Activated naive CD4-positive, alpha-beta T cell treated with anti-CD3 and anti-CD28 coated beads for 36 hours (primary cell): ENCODE measurements at places on chromosomes 3 and 15.
A peak's percentile ranks its signal among the peaks of the same experiment; 100 is the strongest.

- no peak for DNase-seq
Observed at GRCh38 chr3:5675319-5675718, 487.8 kb downstream of the EDEM1 start.

GRCh38 chr3:186361762-186362536, at the start of gene DGKG:
Gene DGKG, minus strand, starts transcription at chr3:186362234. Its CDS starts 41,775 bp downstream, at chr3:186320459.
- DNase-seq, result peak; percentile 37

- no peak for DNase-seq
Observed at GRCh38 chr15:85627213-85627935, 167.4 kb downstream of the KLHL25 start.

DNA sequence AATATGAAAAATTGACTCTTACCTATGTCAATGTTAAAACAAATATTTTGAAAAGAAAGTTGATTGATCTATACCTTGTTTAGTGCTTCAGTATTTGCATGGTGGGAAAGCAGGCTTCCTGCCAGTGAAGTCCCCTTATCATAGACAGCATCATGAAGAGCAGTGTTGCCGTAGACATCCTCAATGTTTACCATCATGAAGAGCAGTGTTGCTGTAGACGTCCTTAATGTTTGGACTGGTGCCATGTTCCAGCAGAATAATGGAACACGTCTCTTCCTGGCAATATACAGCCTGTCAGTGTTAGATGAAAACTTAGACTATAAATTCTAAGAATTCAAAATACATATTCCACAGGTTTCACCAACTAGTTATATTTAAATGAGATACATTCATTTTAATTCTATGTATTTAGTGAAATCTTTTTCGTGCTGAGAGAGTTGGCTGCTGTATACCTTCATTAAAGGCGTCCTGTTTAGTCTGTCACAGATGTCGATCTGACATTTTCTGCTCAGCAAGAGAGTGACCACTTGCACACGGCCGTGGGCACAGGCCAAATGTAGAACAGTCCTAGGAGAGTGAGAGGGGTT, 116.8 kb downstream of the LMLN start:
- DNase-seq, result no peak

GRCh38 chr3:108403686-108404345, 106.6 kb downstream of the MYH15 start:
- no peak for DNase-seq

- DNase-seq, result no peak
Observed at GRCh38 chr15:99015698-99016568, 8.3 kb upstream of the PGPEP1L start.

DNA sequence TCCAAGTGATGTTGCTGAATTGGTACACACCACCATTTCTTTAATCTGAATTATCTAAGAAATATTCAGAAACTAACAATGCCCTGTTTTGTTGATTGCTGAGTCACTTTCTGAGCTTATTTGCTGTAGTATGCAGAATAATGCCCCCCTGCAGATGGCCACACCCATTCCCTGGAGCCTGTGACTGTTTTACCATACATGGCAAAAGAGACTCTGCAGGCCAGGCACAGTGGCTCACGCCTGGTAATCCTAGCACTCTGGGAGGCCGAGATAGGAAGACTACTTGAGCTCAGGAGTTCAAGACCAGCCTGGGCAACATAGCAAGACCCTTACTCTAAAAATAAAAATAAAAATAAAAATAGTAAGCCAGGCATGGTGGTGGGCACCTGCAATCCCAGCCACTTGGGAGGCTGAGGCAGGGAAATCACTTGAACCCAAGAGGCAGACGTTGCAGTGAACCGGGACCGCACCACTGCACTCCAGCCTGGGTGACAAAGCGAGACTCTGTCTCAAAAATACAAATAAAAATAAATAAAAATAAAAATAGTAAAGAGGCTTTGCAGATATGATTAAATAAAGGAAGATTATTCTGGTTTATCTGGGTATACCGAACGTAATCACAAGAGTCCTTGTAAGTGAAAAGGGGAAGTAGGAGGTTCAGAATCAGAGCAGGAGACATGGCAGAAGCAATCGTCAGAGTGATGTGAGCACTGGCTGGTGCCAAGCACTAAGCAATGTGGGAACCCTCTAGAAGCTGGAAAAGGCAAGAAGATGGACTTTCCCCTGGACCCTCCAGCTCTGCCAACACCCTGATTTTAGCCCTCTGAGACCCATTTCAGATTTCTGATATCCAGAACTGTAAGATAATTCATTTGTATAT, 19.0 kb downstream of the PCYT1A start:
- DNase-seq, result no peak

GRCh38 chr3:37526511-37526910, 335.2 kb upstream of the CTDSPL start:
- no peak for DNase-seq

DNA sequence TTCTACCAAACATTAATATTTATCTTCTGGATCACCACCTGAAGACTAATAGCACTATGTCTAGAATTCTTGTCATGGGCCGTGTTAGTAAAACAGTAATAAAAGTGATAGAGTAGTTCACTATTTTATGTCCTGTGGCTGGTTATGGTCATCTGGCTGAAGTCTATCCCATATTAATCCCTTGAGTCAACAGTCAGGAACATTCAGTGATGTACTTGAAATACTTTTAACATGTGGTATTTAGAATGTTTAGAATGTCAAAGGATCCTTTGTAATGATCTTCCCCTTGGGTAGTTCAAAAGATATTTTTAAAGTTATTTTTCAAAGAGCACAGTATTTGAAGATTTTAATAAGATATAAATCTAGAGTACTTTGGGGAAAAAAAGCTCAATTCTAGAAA, 117.0 kb downstream of the MBNL1 start:
- DNase-seq, result no peak

DNA sequence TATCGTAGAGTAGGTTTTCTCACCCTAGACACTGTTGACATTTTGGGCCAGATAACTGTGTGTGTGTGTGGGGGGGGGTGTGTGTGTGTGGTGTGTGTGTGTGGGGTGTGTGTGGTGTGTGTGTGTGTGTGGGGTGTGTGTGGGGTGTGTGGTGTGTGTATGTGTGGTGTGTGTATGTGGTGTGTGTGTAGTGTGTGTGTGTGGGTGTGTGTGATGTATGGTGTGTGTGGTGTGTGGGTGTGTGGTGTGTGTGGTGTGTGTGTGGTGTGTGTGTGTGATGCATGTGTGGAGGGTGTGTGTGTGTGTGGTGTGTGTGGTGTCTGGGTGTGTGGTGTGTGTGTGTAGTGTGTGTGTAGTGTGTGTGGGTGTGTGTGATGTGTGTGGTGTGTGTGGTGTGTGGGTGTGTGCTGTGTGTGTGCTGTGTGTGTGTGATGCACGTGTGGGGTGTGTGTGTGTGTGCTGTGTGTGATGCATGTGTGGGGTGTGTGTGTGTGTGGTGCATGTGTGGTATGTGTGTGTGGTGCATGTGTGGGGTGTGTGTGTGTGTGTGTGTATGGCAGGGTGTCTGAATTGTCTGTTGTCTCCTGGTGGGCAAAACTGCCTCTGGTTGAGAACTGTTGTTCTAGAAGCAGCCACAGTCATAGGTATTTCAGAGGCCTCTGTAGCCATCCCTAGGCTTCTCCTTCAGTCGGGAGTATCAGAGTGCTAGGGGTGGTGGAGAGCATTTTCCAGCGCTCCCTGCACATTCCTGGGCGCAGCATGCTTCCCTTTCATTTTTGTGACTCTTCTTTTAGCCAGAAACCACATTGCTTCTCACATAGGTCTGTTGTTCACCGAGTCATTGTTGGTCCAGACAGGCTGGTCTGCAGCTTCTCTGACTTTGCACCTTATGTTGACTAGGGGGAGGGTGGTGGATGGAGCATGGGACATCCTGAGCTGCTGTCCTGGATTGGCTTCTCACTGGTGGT, 84.4 kb downstream of the THSD4 start:
- no peak for DNase-seq

DNA sequence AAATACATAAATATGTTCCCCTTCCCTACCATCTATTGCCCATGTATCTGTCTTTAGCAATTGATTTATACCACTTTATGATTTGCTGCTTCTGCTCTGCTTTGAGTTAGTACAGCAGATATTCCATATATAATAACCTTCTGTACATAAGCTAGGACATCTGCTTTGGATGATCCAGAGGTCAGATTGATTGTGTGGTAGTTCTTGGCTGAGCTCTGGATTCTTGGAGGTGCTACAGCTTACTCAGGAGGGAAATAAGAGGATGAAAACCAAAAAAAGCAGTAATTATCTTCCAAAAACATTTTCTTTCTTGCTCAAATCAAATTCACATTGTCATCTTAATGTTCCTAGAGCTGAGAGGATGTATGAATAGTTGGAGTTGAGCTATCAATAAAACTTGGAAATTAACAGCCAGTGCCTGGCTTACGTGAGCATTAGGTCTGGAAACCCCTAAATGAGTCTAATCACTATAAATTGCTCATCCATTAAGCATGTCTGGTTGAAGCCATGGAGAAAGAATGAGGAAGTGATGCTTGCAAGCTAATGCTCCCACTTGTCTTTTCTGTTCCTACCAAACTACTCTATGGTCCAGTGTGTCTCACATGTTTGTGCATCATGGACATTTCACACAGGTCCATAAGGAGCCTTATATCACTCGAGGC, 36.3 kb upstream of the TMEM42 start:
- DNase-seq, result no peak

DNA sequence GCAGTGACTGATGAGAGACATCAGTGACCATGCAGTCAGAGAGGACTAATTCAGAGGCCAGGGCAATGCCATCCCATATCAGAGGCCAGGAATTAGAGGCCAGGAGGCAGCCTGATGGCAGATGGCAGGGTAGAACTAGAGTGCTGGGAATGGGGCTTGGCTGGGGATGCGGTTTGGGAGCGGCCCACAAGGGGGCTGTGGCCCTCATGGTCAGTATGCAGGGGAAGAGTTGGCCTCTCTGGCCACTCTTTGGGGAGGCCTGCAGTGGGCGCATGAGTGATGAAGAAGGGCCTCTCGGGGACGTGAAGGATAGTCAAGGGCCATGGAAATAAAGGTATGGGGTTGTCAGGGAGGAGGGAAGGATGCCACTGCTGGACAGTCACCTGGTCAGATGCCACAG, 101.7 kb downstream of the EEFSEC start:
- no peak for DNase-seq

GRCh38 chr3:28050885-28051284, 190.5 kb upstream of the CMC1 start:
- DNase-seq, result peak; percentile 68

DNA sequence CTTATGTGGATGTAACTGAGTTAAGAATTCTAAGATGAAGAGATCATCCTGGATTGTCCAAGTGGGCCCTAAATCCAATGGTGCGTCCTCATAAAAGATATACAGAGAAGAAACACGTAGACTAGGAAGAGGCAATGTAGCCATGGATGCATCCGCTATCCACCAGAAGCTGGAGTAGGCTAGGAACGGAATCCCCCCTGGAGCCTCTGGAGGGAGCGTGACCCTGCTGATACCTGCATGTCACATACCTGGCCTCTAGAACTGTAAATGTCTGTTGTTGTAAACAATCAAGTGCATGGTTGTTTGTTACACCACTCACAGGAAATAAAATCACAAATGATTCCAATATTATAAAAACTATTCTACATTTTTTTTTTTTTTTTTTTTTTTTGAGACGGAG, 254.5 kb upstream of the RORA start:
- DNase-seq, result no peak

DNA sequence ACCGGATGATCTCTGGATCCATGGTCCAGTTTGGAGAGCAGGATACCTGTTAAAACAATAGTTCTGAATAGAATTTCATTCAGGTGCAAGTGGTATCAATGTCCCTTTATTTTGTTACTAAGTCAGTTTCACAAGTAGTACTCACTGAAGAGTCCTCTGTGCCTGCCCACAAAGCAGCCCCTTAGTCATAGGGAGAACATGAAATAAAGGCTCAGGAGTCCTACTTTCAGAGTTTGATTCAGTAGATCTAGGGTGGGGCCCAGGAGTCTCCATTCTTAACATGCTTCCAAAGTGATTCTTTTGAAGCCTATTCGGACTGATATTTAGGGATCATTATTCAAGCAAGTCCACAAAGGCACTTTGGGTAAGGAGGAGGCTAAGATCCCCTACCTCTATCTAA, 79.8 kb upstream of the ACKR4 start:
- DNase-seq, result no peak

- no peak for DNase-seq
Observed at GRCh38 chr3:87461036-87461435, 184.7 kb upstream of the POU1F1 start.

- no peak for DNase-seq
Observed at GRCh38 chr3:134312072-134312872, 61.6 kb upstream of the RYK start.

DNA sequence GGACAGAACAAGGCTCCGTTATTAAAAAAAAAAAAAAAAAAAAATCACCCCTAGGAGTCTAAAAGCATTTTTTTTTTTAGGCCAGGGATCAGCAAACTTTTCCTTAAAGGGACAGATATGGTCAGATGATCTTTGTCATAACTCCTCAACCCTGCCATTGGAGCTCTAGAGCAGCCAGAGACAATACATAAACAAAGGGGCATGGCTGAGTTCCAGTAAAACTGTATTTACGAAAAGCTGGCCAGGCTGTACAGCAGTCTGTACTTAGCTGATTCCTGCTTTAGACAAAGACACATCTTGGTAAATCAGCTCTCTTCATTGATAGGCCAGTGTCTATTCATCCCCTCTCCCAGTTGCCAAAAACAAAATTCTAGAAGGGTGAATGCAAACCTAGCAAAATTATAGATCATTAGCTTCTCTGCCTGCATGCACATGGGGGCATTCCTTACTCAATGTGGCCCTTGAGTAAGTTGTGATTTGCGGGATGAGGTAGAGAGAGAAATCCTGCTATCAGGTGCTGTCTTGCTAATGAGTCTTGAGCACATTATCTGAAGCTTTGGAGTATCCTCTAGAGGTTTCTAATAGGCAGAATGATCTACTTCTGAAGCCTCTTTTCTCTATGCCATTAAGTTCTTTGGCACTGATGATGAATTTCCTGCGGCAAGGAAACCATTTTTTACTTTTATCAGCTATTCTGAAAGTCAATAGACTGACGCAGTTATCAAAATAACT, 35.2 kb downstream of the SENP8 start:
- DNase-seq, result no peak

DNA sequence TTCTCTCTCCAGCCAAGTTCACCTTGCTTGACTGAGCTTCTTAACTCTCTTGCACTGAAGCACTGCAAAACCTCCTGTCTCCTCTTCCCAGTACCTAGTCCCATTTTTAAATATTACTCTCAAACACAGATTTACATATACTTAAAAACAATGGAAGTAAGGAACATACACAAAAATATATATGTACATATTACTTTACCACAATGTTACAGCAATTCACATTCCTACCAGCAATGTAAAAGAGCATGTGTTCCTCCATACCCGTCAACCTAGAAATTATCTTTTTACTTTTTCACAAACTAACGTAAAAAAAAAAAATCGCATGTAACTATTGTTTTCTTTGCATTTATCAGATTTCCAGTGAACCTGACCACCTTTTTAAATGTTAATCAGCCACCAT, 60.4 kb downstream of the RYK start:
- DNase-seq, result no peak

- peak; percentile 9 for DNase-seq
Observed at GRCh38 chr15:83207009-83207659, 489 bp downstream of the HDGFL3 start.

DNA sequence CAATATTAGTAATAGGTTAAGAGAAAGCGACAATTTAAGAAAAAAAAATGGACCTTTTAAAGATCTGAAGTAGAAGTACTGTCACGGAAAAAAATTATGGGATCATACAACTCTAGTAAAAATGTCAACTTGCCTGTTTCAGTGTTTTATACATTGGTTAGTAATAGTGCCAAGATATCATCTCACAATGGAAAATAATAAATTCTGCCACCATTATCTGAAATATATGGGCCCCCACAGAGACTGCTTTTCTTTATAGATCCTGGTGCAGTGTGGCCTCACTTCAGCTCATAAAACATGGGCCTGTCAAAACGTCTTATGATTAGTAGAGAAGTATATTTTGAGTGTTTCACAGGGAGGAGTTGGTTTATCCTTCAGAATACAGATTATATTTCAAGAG, 266.3 kb upstream of the EPHA6 start:
- no peak for DNase-seq
